Epithelial cell of proximal tubule (primary cell): ENCODE measurements at places on chromosomes 6 and 20.

DNA sequence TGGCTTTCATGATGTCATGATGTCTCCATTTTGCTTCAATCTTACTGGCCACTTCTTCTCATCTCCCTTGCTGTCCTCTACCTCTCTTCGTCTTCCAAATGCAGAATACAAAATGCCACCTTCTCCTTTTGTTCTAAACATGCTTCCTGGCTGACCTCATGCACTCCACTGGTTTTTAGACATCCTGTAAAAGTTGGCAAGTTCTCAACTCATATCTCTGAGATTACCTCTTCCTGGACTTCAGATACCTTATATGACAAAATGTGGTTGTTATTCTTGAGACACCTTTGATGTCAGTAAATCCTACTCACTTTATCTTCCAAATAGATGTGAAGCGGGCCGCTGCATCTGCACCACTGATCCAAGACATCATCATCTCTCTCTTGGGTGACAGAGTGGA lies 212.7 kb upstream of the FOXA2 start:
- no peak for DNase-seq

DNA sequence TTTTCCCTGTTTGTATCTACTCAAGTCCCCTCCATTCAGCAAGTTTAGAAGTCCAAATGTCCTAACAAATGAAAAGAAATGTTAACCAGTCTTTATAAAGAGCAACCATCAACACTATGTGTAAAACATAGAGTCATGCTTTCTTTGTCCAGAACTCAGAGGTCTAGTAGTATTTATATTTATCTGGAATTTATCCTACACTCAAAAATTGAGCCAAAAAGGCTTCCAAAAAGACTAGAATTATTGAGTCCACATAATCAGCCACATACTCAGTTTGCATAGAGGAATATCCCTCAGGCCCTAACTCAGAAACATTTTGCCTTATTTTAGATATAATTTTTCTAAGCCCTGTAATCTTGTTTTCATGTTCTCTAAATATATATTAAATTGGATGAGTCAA lies 455.0 kb downstream of the COL12A1 start:
- no peak for DNase-seq

DNA sequence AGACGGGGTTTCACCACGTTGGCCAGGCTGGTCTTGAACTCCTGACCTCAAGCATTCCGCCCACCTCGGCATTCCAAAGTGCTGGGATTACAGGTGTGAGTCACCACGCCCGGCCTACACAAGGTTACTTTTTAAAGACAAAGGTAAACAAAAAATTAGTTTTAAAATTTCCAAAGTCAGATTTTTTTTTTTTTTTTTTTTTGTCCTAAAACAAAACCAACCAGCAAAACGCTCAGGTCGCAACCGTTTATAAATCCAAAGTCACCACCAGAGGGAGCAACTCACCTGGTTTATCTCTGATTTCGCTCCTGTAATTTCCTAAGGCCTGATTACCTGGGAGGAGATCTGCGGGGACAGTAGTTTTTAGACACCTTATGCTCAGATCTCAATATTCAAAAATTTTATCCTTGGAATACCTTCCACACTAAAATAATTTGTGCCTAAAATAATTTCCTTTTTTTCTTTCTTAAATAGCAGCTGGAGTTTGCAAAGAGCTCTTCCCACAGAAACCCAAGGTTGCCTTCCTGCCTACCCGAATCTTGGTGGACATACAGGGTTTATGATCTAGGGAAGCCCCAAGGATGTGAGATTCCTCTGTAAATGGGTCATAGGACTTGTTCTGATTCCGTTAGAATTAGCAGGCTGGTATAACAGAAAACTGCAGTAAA lies 19.8 kb upstream of the TREM1 start:
- peak; percentile 22 for DNase-seq

DNA sequence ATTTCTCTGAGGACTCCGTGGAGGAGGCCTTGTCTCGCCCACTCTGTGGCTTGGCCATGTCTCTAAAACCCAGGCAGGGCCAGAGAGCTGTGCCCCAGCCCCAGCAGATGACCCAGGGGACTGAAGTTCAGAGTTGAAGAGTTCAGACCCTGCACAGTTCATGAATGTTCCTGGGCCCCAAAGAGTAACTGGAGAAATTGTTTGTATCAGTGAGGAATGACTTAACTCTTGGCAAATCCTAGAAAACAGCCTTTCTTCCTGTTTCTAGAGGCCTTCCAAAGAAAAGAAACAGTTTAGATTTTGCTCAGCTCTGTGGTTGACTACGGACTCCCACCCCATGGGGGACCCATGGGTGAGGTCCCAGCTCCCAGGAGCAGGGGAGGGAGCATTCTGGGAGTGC lies 62.1 kb upstream of the EYA2 start:
- no peak for DNase-seq

DNA sequence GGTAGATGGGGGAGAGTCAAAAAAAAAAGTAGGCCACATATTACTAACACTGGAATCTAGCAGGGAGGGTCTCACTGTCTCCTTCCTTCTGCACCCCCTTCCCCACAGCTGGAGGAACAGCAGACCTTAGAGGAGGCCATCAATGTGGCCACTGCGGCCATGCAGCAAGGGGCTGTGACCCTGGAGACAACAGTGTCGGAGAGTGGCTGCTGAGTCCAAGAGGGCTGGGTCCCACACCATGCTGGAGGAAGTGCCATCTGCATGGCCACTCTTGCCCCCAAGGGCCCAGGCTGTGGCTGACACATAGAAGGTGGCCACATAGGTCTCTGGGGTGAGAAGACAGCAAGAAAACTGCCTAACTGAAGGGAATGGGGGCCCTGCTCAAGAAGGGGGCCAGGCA lies 2.6 kb upstream of the DEF6 start:
- DNase-seq: no peak

DNA sequence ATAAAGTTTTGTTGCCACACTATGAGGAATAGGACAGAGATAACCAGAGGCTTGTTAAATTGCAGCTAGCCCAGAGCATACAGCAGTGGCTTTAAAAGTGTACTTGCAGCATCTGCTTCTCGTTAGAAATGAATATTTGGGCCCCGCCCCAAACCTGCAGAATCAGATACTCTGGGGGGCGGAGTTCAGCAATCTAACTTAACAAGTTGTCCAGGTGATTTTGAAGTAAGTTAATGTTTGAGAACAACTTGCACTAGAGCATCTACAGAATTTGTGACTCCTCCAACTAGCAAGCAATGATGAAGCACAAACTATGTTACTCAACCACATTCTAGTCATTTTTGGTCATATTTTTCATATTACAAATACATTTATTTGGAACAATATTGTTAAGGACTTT lies 10.6 kb upstream of the SUPT3H start:
- DNase-seq: no peak
